ENCODE measurements at places on chromosomes 3 and 15.

- no peak for DNase-seq
These were observed 12.5 kb downstream of the TNFAIP8L3 start for GRCh38 chr15:51082246-51082645.

DNA sequence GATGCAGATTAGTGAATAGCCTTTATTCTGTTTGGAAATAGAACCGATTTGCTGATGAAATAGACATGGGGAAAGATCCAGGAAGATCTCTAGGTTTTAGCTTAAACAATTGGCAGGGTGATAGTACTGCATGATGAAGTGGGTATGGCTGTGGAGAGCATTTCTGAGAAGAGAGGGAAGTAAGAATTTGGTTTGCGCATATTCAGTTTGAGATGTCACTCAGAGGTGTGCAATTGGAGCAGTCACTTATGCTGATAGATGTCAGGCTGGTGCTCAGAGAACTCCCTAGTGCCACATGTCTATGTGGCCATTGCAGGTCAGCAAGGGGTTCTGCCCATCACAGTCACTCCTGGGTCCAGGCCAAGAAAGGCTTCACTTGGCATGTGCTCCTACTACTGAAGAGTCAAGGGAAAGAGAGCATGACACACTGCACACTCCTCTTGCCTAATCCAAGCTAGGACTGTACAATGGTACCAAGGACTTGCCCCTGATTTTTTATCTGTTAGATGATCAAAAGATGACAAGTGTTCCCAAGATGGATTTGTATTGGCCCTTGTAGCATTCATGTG, 57.2 kb upstream of the ST8SIA2 start:
- no peak for DNase-seq

- DNase-seq, result no peak
These were observed 42.4 kb downstream of the CNTN6 start for GRCh38 chr3:1135194-1135593.

DNA sequence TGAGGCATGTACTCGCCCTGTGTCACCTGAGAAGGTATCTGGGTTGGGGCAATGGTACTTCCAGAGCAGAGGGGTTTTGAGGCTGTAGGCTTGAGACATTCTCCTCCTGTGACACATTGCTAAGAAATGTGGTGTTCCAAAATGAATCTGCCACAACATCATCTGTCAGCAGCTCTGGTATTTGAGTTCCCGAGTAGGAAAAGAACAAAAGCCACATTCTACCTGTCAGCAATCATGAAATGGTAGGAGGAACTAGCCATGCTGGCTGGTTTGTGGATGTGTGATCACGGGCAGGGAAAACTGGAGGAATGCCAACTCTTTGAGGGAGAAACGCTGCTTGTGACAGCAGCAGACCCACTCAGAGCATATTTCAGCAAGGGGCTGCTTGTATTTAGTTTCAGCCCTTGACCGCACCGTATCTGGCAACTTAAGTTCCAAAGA, 579.4 kb upstream of the TBL1XR1 start:
- no peak for DNase-seq

- no peak for DNase-seq
These were observed 12.6 kb downstream of the RAB6B start for GRCh38 chr3:133882986-133883586.

All from activated gamma-delta T cell treated with anti-CD3 and anti-CD28 coated beads, Interleukin-2, amount 50 U/mL, for 16 hours (primary cell).